Right renal pelvis (tissue), 4 donors: ENCODE measurements at places on chromosomes 5 and 9.

- no peak for DNase-seq
Observed at GRCh38 chr5:179869101-179869500, 10.5 kb upstream of the MRNIP start.

GRCh38 chr5:140575309-140575708 is 10.7 kb downstream of the SLC35A4 start:
- no peak for DNase-seq

DNA sequence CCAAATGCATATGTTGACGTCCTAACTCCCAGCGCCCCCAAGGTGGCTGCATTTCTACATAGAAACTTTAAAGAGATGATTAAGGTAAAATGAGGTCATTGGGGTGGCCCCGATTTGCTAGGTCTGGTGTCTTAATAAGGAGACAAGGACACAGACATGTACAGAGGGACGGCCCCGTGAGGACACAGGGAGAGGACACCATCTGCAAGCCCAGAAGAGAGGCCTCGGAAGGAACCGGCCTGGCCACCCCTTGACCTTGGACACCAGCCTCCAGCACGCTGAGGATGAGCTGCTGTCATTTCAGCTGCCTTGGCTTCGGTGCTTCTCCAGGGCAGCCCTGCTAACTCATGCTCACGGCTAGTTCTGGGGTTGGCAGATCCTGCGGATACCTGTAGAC is 73.2 kb downstream of the MRPL36 start:
- DNase-seq, result no peak

DNA sequence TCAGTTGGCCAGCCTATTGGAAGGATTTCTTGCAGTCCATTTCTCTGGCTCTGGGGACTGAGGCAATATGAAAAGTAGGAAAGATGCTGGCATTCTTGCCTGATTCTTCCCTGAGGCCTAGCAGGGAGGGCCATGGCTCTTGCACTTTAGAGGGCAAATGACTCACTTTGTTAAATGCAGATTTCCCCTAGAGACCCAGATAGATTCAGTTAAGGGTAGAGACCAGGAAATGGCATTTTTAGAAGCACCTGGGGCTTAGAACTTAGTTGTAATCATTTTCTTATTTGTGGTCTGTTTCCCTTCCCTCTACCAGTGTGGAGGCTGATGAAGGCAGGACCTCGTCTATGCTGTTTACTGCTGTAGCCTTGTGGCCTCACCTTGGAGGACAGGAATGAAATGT is 112.8 kb upstream of the NR3C1 start:
- no peak for DNase-seq

- no peak for DNase-seq
Observed at GRCh38 chr5:80168388-80169028, 87.3 kb downstream of the SERINC5 start.
